ENCODE measurements at places on chromosomes 6 and 20.

GRCh38 chr20:39181490-39181889 lies 219.3 kb downstream of the DHX35 start:
- DNase-seq, result no peak

- peak; percentile 65 for DNase-seq
Observed at GRCh38 chr20:10469599-10469998, 34.5 kb downstream of the SLX4IP start.

GRCh38 chr6:54194067-54194466 lies 82.8 kb downstream of the MLIP start:
- DNase-seq, result no peak

GRCh38 chr6:137351890-137352289 lies 132.7 kb upstream of the IFNGR1 start:
- DNase-seq, result no peak

- DNase-seq, result no peak
Observed at GRCh38 chr20:1429143-1429728, 36.4 kb upstream of the FKBP1A start.

GRCh38 chr20:17061715-17062114 lies 165.1 kb upstream of the PCSK2 start:
- no peak for DNase-seq

GRCh38 chr6:72861935-72862432 lies 240.1 kb downstream of the KCNQ5 start:
- no peak for DNase-seq

GRCh38 chr20:34452281-34452982 lies 63.8 kb upstream of the DYNLRB1 start:
- DNase-seq, result no peak

DNA sequence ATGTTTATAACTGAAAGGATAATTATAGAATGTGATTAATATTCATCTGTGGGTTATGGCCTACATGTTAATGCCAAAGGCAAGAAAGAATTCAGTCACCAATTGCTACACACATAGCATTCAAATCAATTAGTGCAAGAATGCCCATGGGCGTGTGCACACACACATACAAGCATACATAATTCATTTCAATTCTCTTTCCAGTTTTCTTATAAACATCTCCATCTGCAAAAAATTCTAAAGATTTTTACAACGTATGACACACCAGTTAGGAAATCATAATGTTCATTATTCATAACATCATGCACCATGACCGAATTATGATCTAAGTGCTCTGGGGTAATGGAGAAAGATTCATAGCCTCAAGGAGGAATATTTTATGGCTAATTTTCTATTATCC lies 111.0 kb upstream of the ADTRP start:
- DNase-seq, result no peak

DNA sequence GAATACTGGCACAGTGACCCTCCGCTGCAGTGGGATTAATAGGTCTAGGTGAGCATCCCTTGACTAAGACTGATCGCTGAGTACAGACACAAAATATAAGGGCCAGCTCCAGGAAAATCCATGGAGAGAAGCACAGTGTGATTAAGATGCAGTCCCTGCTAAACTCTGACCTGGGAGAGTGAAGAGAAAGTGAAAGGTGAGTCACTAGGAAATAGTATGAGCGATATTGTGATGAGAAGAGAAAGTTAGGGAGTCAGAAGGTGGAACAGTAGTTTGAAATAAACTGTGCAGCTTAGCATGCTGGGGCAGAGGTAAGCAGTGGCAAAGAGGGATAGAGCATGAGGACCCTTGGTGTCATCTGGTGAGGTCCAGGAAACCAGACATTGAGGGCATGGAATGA lies 278.6 kb upstream of the MAP3K7 start:
- DNase-seq, result no peak

DNA sequence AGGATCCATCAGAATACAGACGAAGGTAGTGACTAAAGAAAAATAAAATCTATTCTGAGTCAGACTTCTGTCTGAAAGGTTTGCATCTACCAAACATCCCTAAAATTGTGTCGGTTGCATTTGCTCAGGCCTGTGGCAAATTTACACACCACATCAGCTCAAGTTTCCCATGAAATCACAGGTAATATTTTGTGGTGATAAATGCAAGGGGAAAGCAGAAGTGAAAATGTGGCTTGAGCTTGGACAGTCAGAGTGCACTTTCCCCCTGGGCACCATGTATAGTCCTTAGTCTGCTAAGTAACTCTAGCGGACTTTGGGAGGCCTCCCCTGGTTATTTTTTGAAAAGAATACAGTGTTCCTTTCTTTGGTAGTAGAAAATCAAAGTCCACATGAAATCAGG lies 159.1 kb downstream of the PKHD1 start:
- DNase-seq, result no peak

- DNase-seq, result no peak
Observed at GRCh38 chr6:3868544-3868943, 19.4 kb downstream of the FAM50B start.

DNA sequence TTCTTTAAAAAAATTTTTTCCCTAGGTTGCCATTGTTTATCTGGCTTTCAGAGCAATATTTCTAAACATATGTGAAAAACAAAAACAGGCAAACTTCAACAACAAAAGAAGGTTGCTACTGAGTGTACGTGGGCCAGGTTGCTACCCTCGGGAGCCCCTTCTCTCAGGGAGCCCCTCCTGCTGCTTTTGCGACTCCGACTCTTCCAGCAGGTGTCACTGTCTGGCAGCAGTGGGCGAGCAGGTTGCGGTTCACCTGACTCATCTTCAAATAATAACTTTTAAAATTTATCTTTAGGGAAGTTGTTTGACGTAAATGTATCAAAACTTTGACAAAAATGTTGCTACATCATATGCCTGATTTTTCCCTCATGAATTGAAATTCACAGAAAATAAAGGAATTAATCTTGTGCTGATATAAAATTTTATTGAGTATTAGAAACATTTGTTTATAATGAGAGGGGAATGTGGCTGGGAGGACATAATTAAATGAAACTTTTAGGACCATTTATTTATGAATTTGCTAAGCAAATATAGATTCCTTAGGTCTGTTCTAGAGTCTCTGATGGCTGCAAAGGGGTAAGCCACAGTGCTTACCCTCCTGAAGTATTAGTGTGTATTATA lies 138.8 kb downstream of the HIVEP1 start:
- peak; percentile 26 for DNase-seq

- DNase-seq, result no peak
Observed at GRCh38 chr6:32045811-32046449, 7.7 kb downstream of the CYP21A2 start.

DNA sequence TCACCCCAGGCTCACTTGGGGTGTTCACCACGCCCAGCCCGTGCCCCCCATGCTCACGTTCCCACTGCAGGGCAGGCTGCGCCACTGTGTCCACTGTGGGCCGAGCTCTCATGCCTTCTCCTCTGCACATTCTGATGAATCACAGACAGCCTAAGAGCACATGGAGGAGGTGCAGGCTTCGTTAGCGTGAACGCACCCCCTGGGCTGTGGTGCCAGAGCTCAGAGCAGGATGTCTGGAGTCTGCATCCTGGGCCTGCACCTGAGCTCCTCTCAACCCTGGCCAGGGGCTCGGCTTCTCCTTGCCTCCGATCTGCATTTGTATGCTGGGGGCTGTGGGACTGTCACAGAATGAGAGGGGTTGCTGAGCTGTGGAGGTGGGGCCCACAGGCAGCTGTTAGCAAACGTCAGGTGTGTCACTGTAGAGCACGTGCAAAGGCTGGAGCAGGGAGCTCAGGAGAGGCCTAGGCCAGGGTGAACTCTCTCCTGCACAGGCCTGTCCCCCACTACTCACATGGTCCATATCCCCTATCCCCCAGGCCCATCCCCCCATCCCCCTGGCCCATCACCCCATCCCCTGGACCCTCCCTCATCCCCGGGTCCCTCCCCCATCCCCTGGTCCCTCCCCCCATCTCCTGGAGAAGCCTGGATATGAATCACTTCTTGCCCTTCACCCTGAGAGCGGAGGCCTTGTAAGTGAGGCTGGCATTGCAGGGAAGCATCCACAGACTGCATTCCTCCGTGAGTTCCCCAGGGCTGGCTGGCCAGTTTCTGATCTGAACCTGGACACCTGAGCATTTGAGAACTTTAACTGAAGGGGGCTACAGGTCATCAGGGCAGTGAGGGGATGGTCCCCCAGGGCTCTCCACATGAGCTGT lies 309.5 kb downstream of the TAF4 start:
- no peak for DNase-seq

DNA sequence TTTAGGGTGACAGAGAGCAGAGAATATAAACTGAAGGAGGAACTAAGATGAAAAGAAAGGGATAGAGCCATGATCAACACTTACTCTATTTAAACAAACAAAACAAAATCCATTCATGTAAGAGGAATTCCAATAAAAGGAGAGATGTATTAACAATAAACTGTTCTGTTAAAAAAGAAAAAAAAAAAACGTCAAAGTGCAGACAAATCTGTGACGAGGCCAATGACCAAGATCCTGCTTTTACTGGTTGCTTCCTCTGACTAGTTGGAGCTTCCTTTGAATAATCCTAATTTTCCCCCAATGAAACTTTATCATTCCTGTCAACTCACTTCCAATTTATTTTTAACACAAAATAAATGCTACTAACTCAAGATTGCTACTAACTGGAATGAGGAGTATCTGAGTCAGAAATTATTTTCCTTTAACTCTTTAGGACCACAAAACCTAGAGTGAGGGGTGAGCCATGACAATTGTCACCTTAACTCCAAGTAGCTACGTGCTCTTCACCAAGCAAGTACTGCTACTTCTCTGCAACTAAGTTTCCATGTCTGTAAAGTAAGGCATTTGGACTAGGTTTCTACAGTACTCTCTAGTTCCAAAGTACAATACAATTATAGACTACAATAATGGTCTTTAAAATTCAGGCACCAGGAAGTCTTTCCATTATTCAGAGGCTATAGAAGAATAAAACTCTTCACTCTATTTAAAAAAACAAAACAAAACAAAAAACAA lies 152.0 kb downstream of the PTPRK start:
- no peak for DNase-seq

GRCh38 chr6:56101141-56101553 lies 146.2 kb downstream of the COL21A1 start:
- DNase-seq, result no peak

GRCh38 chr20:21719592-21720214 lies 14.2 kb downstream of the PAX1 start:
- DNase-seq, result peak; percentile 55

- no peak for DNase-seq
Observed at GRCh38 chr6:24245275-24245674, 112.6 kb downstream of the DCDC2 start.

DNA sequence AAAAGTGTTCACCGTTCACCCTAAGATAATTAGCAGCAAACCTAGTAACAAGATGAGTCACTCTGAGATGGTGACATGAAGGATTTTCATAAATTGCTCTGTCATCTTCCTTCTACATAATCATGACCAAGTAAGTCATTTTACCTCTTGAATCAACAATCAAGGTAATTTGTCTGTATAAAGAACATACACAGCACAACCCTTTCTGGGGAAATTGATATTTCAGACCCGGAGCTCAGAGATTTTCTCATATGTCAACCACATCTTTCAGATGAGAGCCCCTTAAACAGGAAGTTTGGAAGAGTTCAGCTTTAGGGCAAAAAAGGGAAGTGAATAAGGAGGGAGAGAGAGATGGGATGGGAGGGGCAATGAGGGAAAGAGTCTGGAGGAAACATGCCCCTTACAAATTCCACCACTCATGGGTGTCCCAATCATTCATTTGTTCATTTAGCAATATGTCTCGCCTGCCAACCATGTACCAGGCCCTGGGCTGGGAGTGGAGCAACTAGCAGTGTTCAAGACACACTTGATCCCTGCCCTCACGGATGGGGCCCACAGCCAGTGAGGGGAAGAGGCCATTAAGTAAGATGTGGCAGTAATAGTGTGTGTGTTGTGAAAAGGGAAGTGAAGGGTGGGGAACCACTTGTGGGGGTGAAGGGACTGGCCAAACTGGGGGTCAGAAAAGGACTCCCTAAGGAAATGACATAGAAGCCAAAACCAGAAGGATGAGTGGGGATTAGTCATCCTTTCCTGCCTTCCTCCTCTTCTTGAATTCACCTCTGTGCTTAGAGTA lies 190.9 kb downstream of the MAFB start:
- DNase-seq, result no peak
